ENCODE measurements at places on chromosomes 4 and X.
A peak's percentile ranks its signal among the peaks of the same experiment; 100 is the strongest.

DNA sequence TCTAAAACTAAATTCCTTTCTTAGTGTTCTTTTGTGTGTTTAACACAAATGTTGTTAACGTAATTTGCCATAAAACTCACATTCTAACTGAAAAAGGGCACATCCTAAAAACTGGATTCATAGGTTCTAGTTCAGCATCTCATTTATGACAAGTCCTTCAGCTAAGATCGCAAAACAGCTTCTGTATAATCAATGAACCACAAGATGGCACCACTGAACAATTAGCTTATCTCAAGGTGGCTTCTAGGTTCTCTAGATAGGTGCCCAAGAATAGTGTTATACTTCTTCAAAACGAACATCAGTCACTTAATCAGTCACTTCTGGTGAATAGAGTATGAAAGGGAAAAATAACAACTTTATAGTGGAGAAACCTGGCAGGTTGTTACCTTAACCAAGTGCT is 54.3 kb downstream of the NRK start:
- DNase-seq = no peak

DNA sequence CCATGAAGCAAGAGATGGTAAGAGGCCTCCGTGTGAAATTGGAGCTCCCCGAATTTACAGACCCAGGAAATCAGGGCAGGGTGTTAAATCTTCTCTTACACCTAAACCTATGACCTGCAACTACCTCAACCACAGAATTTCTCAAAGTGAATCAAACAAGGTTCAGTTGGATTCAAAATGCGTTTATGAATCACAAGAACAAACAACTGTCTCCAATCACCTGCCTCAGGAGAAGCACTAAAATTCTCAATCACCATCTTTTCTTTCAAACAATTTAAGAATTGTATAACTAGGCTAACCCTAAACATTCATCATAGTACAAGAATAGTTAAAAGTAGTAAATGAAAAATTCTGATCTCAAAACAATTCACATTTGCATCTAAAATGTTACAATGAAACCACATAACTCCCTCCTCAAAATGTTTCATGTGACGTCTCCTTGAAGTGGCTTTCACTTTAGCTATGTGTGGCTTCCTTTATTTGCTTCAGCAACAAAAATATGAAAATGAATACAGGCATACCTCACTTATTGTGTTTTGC is 19.2 kb downstream of the PPP3CA start:
- no peak for DNase-seq

GRCh38 chrX:48999030-48999429 is 3.0 kb downstream of the GRIPAP1 start:
- no peak for DNase-seq

DNA sequence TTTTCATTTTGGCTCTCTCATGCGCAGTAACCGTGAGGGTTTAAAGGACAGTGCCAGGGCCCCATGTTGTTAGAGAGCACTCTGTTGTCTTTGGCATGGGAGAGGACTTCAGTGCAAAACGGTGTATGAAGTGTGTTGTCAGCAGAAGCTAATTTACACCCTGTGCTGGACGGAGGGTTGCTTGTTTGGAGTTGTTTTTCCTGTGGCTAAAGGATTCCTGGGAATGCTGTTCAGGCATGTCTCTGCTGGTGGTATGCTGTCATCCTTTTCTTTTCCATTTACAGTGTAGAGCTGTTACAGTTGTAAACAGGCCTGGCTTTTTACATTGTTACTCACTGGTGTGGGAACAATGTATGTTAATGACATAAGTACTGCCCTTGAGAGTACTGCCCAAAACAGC is 206.3 kb downstream of the CBR4 start:
- DNase-seq = no peak

DNA sequence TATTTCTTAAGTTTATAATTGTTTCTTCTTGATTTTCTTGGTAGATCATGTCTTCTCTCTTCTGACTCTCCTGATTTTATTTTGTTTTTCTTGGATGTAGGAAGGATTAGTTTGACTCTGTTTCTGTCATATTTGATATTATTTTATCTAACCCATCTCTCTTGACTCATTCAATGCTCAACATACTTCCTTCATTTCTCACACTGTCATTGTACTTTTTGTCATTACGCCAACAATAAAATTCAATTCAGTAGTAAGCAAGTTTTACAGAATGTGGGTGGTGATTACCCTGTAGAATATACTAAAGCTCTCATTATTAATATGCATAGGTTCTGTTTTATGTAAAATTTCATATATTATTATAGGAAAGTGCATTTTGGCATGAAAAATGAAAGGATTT is 1303.0 kb upstream of the AGA start:
- no peak for DNase-seq

- DNase-seq = peak; percentile 8
These were observed 11.0 kb downstream of the SUPT20HL1 start for GRCh38 chrX:24371391-24371972.

GRCh38 chr4:8525383-8526120 is 54.6 kb upstream of the GPR78 start:
- no peak for DNase-seq

DNA sequence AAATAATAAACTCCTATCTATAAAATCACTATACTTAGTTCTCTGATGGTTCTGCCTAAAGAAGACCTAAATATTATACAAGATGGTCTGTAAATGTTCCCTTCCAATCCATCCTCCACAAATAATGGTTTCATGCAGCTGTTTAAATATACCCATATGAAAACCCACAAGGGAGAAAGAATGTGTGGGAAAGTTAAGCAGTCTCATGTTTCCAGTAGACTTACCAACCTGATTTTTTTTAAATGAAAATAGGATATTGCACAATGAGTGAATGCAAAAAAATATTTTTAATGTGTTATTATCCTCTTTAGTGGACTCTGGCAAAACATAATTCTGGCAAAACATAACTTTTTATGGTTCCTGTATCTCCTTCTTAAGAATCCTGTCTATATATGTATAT is 23.3 kb downstream of the CAMK2D start:
- no peak for DNase-seq

GRCh38 chr4:131499141-131499873 is 1649.8 kb upstream of the PCDH10 start:
- no peak for DNase-seq

DNA sequence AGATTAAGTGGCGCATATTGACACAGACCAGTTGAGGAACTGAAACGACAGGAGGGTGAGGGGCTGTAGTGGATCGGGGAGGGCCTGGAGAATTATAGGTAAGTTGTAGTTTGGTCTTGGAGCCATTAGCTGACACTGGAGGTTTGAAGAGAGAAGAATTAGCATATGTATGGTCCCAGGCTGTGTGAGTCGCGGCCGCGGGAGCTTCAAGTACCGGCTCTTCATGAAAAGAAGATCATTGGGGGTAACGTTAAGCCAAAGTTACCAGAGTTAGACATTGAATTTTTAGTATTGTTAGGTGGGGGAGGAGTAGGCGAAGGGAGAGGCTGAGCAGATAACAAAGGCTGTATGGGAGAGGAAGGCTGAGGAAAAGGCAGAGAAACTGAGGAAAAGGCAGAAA is 56.5 kb downstream of the ZNF674 start:
- DNase-seq = no peak

GRCh38 chrX:48713847-48714246 is 17.3 kb downstream of the SUV39H1 start:
- no peak for DNase-seq

DNA sequence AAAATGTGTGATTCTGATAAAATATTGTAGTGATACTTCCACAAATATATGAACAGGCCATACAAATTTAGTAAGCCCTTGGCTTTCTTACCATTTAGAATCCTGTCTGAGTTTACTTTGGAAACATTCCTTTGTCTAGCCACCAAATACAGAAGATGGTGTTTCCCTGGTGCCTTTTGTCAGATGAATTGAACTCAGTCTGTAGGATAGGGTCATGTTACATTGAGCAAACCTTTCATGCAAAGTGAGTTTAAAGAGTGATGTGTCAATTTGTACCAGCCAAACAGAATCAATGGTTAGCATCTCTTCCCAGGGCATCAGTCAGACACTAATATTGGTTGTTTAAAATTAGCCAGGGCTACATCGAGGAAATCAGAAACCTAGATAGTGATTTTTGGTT is 1443.4 kb downstream of the ARAP2 start:
- DNase-seq = no peak

- DNase-seq = no peak
These were observed 162.4 kb downstream of the ASB9 start for GRCh38 chrX:15107367-15107988.

- DNase-seq = no peak
These were observed 192.7 kb downstream of the ANAPC10 start for GRCh38 chr4:144905286-144905685.

DNA sequence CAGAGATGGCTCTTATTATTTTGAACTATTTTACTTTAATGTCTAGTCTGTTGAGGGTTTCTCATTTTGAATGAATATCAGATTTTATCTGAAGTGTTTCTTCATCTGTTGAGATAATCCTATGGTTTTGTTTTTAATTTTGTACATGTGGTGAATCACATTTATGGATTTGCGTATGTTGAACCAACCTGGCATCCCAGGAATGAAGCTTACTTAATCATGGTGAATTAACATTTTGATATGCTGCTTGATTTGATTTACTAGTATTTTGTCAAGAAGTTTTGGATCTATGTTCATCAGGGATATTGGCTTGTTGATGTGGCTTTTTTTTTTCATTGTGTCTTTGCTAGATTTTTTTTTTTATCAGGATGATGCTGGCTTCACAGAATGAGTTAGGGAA is 2390.9 kb downstream of the PCDH7 start:
- DNase-seq = no peak

DNA sequence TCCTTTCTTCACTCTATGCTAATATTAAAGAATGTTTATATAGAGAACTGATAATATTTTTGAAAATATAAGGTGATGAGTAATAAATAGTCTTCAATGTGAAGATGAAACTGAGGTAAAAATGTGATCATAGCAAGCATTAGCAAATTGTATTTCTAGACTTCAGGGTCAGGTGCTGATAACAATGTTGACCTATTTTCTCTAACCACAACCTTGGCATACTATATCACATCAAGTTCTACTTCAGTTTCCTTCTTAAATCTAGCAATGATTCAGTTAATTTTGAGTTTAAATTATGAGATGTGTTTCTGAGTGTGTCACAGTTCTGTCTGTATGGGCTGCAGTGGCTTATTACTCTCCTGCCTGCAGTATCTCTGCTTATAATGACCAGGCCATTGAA is 209.4 kb downstream of the RAPGEF2 start:
- no peak for DNase-seq

- peak; percentile 12 for DNase-seq
These were observed 685 bp downstream of the LCORL start for GRCh38 chr4:18020671-18021469.

DNA sequence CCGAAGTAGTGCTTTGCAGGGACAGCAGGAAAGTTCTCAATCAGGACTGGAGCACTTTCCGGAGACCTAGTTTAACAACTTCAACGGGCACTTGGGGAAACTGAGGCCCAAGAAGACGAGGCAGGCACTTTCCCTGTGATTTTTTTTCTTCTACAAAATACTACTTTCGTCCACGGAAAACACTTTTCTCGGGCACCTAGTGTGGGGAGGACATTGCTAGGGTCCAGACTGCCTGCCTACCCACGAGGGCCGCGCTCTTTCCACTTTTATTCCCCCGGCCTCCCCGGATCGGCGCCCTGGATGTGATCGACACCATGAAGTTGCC is 125.4 kb upstream of the CXorf66 start:
- DNase-seq = no peak

DNA sequence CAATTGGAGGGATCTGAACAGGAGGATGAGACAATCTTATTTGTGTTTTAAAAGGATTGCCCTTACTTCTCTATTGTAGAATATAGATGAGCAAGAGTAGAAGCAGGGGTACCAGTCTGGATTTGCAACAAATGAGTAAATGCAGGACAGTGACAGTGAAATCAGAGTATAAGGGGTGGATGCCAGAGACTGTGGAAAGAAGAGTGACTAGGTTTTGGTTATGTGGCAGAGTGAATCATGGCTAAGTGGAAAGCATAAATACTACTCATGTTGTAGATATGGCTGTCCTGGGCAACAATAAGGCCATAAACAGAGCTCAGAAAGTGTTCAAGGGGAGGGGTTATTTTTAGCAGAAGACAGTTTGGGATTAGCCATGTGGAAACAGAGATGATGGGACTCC is 6.0 kb upstream of the VSIG4 start:
- DNase-seq = no peak

GRCh38 chrX:19990151-19990555 is 708 bp downstream of the BCLAF3 start:
- DNase-seq = peak; percentile 1

- DNase-seq = no peak
These were observed 57.9 kb upstream of the TEX13D start for GRCh38 chrX:124274438-124275181.

- no peak for DNase-seq
These were observed 12.4 kb downstream of the LIMCH1 start for GRCh38 chr4:41550308-41550707.

DNA sequence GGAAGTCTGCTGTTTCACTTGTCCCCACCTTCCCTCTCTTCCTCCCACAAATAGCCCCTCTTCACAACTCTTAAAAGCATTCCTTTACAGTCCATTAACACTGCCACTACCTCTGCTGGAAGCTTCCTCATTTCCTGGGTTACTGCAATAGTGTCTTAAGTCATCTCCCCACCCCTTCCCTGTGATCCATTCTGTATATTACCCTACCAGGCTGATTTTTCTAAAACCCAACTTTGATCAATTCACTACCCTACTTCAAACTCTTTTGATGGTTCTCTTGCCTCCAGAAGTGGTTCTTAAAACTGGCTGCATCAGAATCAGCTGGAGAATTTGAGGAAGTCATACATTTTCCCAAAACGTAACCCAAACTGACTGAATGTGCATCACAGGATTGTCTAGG is 8.8 kb upstream of the XIAP start:
- no peak for DNase-seq

DNA sequence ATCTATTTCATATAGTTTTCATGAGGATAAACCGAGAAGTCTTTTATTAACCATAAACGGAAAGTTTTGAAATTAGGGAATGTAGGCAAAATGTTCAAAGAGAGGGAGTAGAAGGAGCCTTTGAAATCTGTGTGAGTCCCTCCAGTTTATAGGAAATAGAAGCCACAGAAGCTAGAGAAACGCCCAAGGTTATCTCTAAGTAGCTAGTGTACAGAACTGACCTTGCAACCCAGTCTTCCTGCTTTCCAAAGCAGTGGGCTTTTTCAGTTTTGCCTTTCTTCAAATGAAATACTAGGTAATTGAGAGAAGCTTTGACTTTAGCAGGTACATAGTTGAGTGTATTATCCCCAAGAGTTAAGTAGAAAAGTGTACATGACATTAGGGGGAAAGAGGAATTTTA is 39.4 kb downstream of the STIM2 start:
- no peak for DNase-seq

DNA sequence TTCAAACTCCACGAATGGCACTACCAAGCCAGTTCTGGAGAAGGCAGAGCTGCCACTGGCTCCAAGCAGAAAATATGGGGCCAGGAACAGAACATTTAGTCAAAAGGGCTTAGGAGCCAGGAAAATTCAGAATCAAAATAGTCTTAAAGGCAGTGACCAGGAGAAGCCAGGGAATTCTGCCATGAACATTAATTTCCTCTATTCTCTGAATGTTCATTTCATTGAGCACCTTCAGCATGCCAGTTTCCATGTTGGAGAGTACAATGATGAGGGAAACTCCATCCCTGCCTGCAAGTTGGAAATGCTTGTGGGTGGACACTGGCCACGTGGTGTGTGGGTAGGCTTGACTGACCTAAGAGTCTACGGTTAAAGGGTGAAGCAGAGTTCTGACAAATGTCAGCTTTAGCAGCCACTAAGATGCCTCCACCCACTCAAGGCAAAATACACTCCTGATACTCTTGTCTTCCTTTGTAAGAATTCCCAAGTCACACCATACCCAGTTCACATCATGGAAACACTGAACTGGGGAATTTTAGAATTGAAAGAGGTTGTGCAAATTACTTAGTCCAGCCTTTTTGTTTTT is 190.1 kb upstream of the C1QTNF7 start:
- no peak for DNase-seq
